Hepatic stellate cell (primary cell): ENCODE measurements at places on chromosomes 5 and 9.

GRCh38 chr5:149038336-149039080, 24.4 kb downstream of the SH3TC2 start:
- no peak for DNase-seq

- no peak for DNase-seq
These were observed at the start of gene CDHR2 for GRCh38 chr5:176548967-176549444. Gene CDHR2 (plus strand): TSS chr5:176549342. CDS start chr5:176565353, 16,011 bp downstream.

DNA sequence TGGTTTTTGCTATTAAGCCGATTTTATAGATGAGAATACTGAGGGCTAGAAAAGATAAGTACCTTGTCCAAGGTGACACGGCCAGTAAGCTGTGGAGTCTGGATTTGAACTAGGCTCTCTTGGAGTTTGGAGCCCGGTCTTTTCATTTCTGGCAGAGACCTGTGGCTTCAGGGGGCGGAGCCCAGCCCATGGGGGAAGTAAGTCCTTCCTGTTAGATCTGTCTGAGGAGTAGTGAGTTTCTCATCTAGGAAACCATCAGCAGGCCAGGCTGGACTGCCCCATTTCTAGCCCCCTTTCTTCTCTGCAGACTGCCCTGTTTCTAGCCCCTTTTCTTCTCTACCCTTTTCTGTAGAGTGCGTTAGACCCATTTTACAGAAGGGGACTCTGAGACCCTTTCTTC, 521 bp upstream of the PTGS1 start:
- DNase-seq, result no peak

GRCh38 chr5:166624573-166624972, 1666.9 kb upstream of the WWC1 start:
- no peak for DNase-seq

- DNase-seq, result no peak
These were observed 255.9 kb downstream of the GABRG2 start for GRCh38 chr5:162323466-162323865.

DNA sequence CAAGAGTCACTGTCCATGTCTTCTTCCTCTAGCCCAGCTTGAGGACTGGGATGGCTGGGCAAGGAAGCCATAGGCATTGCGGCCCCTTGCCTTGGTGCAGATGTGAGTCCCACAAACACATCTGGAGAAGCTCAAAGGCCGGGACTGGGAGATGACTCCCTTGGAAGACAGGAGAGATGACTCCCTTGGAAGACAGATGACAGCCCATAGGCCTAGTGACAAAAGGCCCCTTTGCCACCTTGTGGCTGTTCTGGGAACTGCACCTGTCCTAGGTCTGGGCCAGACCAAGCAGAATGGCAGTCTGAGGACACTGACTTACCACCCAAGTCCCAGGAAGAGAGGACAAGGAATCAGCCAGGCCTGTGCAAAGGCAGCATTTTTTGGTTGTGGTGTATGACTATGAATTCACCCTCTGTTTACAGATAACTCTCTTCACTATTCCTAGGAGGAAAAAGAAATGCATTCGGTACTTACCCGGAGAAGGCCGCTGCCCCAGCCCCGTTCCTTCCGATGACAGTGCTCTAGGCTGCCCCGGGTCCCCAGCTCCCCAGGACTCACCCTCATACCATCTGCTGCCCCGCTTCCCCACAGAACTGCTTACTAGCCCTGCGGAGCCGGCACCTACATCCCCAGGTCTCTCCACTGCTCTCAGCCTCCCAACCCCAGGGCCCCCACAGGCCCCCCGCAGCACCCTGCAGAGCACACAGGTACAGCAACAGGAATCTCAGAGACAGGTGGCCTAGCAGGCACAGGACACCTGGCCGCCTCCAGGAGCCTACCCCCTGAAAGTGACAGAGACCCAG, 30.8 kb downstream of the SKP1 start:
- DNase-seq, result peak; percentile 77
